GM13976 (cell line): ENCODE measurements at places on chromosomes 6 and 20.

- DNase-seq: no peak
Measured at GRCh38 chr6:169906688-169907418, 155.4 kb downstream of the ERMARD start.

- DNase-seq: no peak
Measured at GRCh38 chr6:146860583-146860982, 261.8 kb downstream of the ADGB start.

- no peak for DNase-seq
Measured at GRCh38 chr20:20609522-20609921, 102.9 kb downstream of the RALGAPA2 start.

DNA sequence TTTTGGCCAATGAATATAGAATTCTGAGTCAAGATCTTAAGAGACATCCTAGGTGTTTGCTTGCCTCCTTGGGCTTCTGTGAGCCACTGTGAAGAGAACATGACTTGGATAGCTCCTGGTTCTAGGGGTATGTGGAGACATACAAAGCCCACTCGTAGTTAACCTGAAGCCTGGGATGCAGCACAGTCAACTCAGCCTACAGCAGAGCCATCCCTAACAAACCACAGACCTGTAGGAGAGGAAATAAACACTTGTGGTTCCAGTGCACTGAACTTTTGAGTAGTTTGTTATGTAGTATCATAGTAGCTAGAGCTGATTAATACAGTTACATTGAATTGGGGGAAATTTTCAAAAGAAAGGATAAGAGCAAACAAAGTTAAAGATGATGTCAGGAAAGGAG lies 474.4 kb upstream of the HSF2 start:
- DNase-seq: no peak

DNA sequence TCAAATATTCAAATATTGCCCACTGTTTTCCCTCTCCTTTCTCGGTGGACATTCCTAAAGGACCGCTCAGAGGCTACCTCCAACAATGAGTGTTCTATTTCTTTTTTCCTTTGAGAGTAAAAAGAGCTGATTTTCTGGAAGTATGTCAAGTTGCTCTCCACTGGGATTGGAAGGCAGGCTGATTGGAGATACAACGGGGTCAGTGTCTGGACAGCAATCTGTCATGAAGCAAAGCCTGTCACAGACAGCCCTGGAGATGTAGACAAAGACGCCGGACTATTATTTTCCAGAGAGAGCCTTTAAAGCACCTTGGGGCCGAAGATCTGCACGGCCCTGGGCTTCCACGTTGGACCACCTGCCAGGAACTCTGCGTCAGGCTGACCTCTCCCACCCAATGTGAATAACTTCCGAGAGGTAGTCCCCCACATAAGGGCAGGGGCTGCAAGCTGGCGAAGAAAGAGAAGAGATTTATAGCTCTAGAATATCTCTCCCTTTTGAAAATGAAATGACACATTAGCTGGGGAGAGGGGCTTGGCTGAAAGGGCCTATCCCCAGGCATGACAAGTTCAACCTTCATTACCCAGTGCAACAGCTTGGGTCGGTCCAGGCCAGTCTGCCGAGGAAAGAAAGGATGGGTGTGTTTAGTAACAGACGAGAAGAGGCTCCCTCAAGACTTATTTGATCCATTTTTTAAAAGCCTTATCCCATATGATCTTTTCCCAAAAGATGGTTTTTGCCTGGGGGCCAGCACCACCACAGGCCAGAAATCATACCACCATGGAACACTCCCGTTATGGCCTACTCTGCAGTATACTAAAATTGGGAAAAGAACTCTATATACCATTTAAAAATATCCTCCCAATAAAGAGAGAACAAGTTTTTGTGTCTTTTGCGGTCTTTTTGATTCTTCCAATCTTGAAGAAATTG lies 131.1 kb downstream of the OLIG3 start:
- no peak for DNase-seq

DNA sequence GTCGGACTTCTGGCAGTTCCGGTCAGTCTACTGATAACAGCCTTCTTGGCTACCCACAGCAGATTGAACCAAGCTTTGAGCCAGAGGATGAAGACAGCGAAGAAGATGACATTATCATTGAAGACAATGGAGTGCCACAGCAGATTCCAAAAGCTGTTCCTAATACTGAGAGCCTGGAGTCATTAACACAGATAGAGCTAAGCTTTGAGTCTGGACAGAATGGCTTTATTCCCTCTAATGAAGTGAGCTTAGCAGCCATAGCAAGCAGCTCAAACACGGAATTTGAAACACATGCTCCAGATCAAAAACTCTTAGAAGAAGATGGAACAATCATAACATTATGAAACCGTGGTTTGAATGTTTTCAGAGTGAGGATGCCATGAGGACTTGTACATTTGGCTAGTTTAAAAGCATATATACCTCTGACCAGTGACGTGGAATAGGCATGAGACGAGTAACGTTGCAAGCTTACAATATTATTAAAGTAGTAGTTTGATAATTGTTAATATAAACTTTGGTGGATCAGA lies 18.8 kb downstream of the PARD6B start:
- DNase-seq: no peak

DNA sequence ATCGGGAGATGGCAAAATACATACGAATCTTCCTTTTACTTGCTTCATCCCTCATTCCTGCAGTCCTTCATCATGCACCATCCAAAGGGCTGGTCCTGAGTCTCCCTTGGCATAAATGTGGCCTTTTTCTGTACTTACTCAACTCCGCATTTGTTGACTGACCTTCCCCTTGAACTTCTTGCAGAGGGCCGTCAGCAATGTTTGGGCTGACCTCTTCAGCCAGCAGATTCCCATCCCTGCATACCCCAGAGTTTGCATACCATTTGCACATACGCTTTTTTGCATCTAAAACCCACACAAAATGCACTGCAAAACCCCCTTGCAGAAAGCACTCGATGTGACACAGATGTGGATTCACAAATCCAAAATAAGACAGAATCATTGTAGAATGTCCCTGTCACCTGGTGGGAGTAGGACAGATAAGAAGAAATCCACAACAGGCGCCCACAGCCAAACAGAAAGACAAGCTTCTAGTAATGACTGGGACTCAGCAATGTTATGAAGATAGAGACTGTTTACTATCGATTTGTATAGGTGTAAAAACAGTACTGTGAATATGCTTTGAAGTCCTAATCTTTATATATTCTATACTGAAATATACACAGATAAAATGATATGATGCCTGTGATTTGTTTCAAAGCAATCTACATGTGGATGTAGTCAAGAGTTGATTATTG lies 45.8 kb downstream of the TBC1D7 start:
- DNase-seq: no peak

- no peak for DNase-seq
Measured at GRCh38 chr6:88823998-88824397, 139.4 kb downstream of the RNGTT start.

DNA sequence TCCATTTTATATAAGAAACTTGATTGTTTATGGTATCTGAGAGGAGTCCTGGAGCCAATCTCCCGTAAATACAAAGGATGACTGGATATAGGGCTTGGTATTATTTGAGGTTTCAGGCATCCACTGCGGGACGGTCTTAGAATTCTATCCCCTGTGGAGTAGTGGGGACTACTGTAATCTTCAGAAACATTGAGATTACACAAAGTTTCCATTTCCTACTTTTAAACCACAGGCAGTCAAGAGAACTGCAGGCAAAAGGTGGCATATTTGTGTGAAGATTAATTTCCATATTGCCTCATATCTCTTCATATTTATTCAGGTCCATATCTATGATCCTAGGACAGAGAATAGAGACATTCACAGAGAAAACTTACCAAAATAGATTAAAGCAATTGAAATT lies 586.2 kb downstream of the PHF3 start:
- no peak for DNase-seq

GRCh38 chr20:1920252-1920651 lies 25.0 kb downstream of the SIRPA start:
- DNase-seq: no peak

GRCh38 chr6:39294133-39294532 lies 20.1 kb downstream of the KCNK17 start:
- DNase-seq: no peak

DNA sequence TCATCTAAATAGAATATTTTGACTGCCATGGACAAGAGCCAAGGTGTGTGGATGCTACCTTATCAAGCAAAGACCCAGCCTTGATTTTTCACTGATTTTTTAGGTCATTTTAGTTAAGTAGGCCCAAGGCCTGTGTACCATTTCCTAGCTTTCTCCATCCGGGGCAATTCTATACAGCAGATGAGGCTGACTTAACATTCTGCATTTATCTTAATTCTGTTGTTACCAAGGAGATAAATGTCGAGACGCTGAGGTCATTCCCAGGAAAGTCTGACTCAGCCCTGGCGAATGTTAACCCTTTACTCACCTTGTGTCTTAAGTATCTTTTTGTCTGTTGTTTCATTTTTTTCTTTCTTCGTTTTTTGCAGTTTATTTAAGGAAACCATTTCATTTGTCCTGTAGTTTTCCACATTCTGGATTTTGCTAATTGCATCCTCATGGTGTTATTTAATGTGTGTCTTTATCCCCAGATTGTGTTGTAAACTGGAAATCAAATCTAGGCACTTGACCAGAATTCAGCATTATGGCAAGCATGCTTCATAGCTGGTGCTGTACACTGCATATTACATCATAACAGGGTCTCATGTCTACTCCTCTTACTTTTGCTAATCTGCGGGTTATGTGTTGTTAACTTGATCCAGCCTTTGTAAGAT lies 277.0 kb downstream of the CDKAL1 start:
- DNase-seq: no peak

DNA sequence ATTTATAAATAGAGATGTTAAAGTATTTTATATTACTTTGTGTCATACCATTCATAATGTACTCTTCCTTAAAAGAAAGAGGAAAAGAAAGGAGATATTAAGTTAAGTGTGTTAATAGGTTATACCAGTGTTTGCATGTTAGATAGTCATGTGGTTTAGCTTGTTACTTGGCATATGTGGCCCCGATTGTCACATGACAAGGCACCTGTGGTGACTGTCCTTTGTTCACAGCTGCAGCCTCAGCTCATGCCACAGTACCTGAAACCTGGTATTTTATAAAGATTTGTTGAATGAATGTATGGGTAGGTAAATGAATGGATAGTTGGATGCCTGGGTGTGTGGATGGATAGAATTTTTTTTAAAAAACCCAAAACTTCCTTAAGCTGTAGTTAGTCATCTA lies 306.1 kb upstream of the FLRT3 start:
- no peak for DNase-seq

DNA sequence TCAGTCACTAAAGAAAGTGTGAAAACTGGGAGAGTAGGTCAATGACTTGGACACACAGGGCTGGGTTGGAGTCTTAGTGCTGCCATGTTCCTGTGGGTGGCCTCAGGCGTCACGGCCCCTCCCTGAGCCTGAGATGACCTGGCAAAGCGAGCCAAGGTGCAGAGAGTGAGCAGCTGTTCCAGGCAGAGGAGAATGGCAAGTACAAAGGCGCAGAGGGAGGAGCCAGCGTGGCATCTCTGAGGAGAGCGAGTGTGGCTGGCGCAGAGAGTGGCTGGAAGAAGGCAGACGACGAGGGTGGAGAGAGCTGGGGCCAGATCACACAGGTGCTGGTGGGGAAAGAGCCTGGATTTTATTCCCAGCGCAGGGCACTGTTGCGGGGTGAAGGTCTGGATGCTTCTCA lies 20.6 kb upstream of the CHMP4B start:
- no peak for DNase-seq

GRCh38 chr20:25254986-25255680 lies 7.2 kb downstream of the PYGB start:
- no peak for DNase-seq

- DNase-seq: no peak
Measured at GRCh38 chr6:31350196-31351032, 6.6 kb downstream of the HLA-B start.
